ENCODE measurements at places on chromosomes 13 and 19.

DNA sequence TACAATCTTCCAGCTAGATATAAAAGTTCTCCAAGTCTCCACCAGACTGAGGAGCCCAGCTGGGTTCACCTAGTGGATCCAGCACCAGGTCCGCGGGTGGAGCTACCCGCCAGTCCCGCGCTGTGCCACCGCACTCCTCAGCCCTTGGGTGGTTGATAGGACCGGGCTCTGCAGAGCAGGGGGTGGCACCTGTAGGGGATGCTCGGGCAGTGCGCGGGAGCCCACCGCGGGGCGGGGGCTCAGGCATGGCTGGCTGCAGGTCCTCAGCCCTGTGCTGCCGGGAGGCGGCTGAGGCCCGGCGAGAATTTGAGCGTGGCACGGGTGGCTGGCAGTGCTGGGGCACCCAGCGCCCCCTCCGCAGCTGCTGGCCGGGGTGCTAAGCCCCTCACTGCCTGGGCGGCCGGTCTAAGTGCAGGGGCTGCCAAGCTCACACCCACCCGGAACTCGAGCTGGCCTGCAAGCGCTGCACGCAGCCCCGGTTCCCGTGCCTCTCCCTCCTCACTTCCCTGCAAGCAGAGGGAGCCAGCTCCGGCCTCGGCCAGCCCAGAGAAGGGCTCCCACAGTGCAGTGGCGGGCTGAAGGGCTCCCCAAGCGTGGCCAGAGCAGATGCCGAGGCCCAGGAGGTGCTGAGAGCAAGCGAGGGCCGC lies 542.8 kb upstream of the PCDH9 start:
- no peak for DNase-seq

- DNase-seq: no peak
Measured at GRCh38 chr19:38003438-38004185, 96.6 kb downstream of the SIPA1L3 start.

GRCh38 chr13:31053091-31053490 lies 108.6 kb downstream of the HSPH1 start:
- no peak for DNase-seq

DNA sequence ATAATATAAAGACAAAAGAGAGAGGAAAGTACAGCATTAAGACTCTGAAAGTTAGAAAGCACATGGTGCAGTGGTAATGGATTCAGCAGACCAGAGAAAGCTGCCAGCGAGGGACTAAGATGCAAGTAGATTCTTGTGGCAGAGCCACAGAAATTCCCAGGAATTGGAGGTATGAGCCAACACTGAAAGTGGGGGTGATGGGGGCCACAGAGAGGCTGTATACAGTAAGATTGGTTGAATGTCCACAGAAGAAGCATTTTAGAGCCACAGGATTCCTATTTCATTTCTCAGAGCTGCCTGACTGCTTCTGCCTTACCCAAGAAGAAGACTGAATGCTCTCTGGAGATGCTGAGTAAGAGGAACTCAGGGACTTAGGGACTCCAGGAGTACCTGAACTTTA lies 295.0 kb downstream of the LMO7 start:
- no peak for DNase-seq

GRCh38 chr19:35030257-35031071 lies at the start of gene SCN1B:
Gene SCN1B, plus strand, starts transcription at chr19:35030470. Its CDS starts 351 bp downstream, at chr19:35030821.
- no peak for DNase-seq

Measured in activated CD4-positive, CD25-positive, alpha-beta regulatory T cell treated with anti-CD3 and anti-CD28 coated beads, Interleukin-2, amount 50 U/mL, for 16 hours (primary cell).